Urinary bladder (tissue), 4 donors: ENCODE measurements at places on chromosomes 3 and 15. TPM values are rescaled to one million over a fixed set of nuclear protein-coding genes. Genes with fewer than 3 reads are reported as not detected.

The LRRC58 gene
- total RNA-seq = 55.0 TPM

The ZNF621 gene
- 22.8 TPM for total RNA-seq

The CIDEC gene
- total RNA-seq = not detected

The IL16 gene
- total RNA-seq = 10.6 TPM

The EPHB1 gene
- total RNA-seq = 1.6 TPM

The ZBBX gene
- total RNA-seq = not detected

The CORO2B gene
- total RNA-seq = 4.2 TPM

The MUSTN1 gene
- 2.9 TPM for total RNA-seq

The CACNA2D3 gene
- 1.7 TPM for total RNA-seq

The GCNT3 gene
- not detected for total RNA-seq

The KLHL40 gene
- total RNA-seq = 3.5 TPM

The CFAP44 gene
- 30.4 TPM for total RNA-seq

The MKRN3 gene
- total RNA-seq = 0.95 TPM

The EPHA3 gene
- 158 TPM for total RNA-seq

The ARGFX gene
- total RNA-seq = not detected

The SNRK gene
- 86.0 TPM for total RNA-seq

The NAA80 gene
- 2.3 TPM for total RNA-seq

The DUOXA2 gene
- 0.42 TPM for total RNA-seq

The SERINC4 gene
- total RNA-seq = not detected

The CHRFAM7A gene
- 3.6 TPM for total RNA-seq

The TRIM42 gene
- total RNA-seq = not detected

The MNS1 gene
- 7.1 TPM for total RNA-seq

The AGTR1 gene
- 8.1 TPM for total RNA-seq

The PFN2 gene
- 159 TPM for total RNA-seq

The GABRR3 gene
- total RNA-seq = 0.11 TPM

The PLSCR5 gene
- not detected for total RNA-seq

The SEMA5B gene
- 10.8 TPM for total RNA-seq

The CACNA1D gene
- total RNA-seq = 23.5 TPM

The B3GALNT1 gene
- 37.5 TPM for total RNA-seq

The GOLGA6C gene
- total RNA-seq = not detected

The SNTN gene
- not detected for total RNA-seq

The PTH1R gene
- 11.5 TPM for total RNA-seq

The KNG1 gene
- total RNA-seq = not detected

The ECE2 gene
- total RNA-seq = not detected

The AADAC gene
- 0.69 TPM for total RNA-seq

The CLDN18 gene
- not detected for total RNA-seq

The INKA1 gene
- 10.3 TPM for total RNA-seq

The IL5RA gene
- total RNA-seq = 0.69 TPM

The CLPX gene
- total RNA-seq = 73.6 TPM
